ENCODE measurements at places on chromosomes 3 and 15.

DNA sequence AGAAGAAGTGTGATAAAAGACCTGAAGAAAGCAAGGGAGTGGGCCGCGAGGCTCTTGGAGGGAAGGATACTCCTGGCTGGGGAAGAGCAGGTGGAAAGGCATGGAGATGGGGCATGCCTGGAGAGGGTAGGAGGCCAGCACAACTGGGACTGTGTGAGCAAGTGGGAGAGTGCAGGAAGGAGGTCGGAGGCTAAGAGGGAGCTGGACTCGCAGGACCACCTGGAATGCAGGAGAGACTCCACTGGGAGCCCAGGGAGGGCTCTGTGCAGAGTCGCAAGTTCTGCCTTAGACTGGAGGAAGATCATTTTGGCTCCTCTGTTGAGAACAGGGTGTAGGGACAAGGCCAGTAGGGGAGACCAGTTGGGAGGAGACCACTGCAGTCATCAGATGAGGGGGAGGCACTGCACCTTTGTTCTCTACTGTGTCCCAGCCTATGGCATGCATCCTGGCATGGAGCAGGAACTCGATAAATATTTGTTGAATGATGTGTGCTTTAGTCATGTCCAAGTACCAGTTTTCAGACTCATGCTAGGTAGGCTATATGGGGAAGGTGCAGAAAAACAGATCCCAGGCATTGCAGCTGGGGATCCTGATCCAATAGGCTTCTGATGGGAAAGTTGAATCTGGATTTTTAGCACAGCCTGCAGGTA lies 13.7 kb downstream of the FAM107A start:
- no peak for DNase-seq

DNA sequence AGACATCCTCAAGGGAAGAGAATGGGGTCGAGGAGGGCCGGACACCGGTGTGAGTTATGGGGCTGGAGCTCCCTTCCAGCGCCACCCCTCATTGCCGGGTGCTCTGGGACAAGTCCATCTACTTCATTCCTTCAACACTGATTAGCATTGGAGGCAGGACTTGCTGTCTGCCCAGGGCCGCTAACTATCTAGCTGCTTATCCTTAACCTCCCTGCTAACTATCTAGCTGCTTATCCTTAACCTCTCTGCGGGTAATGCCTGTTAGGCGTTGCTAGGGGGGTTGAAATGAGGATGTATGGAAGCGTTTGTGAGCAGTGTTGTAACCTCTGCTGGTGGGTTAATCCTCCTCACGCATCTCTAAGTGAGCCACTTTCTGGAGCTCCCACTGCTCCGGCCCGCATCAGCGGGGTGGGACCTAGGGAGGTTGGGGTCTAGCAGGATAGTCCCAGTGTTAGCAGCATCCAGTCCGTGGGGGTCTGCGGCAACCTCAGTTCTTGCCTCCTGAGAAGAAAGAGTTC lies 10.9 kb upstream of the CHAC1 start:
- DNase-seq = no peak

DNA sequence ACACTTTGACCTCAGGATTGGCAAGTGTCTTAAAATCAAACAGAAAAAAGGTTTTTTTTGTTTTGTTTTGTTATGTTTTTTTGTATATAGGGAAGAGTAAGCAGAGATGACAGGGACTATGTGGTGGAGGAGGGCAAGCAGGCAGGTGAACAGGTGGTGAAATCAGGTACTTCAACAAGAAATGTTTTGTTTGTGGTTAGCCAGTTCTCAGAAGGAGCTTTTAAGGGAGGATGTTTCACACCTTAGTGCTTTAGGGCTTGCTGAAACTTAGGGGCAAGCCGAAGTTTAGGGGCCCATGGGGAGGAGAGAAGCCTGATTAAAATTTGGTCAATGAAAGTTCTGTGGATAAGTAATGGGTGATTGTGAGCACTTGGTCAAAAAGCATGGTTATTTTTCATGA lies 370.7 kb upstream of the SLCO3A1 start:
- DNase-seq = no peak

- DNase-seq = no peak
Measured at GRCh38 chr15:60392601-60392985, 5.2 kb downstream of the ANXA2 start.

- DNase-seq = no peak
Measured at GRCh38 chr3:111915905-111916304, 56.8 kb downstream of the PHLDB2 start.

GRCh38 chr3:110341047-110341446 lies 730.6 kb upstream of the NECTIN3 start:
- no peak for DNase-seq

DNA sequence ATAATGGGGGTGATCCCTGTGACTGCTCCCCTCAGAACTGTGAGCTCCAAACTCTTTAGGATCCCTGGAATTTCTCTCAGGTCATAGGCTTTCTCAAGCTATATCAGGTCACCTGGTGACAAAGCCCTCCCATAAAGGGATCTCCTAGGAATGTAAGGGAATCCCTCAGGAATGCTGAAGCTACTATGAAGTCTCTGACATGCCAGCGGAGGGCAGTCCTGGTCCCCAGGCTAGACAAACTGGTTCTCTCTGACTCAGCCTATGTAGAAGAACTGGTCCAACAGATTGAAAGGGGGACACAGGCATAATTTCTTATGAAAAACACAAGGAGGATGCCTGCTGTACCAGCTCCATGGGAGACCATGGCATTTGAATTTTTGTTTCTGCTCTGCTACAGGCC lies 6.7 kb downstream of the LPCAT4 start:
- no peak for DNase-seq

DNA sequence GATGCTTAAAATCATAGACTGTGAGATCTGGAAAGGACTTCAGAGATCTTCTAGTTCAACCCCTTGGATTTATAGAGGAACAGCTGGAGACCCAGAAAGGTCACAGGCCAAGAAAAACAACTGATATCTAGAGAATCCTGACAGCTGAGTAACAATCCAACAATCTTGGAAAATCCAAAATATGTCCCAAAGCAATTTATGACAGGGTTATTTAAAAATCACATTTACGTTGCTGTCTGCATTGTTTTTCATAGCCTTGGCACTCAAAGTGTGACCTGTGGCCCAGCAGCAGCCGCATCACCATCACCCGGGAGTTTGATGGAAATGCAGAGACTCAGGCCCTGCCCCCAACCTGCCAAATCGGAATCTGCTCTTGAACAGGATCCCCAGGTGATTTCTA lies 78.8 kb downstream of the FBN1 start:
- no peak for DNase-seq

DNA sequence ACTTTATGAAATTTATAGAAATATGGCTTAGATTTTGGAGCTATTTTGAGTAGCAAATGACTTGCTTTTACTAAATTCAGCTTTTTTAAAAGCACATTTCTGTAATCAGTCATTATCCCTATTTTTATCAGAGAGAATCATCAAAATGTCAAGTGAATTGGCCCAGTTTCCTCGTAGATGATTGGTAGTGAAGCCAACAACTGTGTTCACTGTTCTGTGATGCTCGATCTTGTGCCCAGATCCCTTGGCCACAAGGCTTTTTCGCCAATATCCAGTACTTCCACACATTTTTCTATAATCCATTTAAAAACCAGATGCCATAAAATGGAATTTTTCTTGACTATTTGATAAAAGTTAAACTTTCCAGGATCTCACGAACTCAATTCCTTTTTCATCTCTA lies 336.5 kb downstream of the ZNF385D start:
- DNase-seq = no peak

DNA sequence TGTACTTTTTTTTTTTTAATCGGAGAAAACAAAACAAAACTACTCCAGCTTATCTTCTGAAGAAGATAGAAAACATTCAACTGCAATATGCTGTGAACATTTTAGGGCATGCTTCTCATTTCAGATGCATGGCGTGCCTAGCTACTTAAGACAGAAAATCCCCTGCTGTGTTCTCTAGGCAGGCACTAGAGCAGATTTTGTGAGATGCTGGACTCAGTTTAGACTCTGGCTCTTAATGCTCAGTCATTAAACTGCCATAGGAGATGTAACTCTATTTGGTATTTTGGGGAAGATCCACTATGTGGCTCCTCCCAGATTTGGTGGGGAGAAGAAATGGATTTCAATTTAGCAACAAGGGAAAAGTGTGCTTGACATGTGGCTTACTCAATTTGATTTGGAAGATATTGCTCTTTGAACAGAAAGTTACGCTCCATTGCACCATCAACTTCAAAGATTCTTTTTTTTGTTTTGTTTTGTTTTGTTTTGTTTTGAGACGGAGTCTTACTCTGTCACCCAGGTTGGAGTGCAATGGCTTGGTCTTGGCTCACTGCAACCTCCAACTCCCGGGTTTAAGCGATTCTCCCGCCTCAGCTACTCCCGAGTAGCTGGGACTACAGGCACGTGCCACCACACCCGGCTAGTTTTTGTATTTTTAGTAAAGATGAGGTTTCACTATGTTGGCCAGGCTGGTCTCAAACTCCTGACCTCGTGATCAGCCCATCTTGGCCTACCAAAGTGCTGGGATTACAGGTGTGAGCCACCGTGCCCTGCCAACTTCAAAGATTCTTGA lies 62.0 kb upstream of the LEKR1 start:
- no peak for DNase-seq

DNA sequence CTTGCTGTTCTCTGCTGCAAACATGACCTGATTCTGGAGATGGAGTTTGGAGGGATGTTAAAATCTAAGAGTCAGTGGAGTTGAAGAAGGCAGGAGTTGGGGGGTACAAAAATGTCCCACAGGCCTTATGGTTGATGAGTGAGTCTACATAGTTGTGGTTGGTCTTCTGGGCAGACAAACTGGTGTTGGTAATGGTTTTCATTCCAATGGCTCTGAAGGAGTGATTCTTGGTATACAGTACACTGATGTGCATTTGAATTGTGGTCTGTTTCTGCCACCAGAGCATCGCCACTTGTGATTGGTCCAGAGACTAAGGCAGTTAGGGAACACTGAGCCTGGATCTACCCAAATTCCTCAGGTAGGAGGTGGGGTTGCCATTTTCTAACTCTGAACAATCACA lies 514.1 kb upstream of the CFAP20DC start:
- no peak for DNase-seq

- peak; percentile 5 for DNase-seq
Measured at GRCh38 chr3:149970716-149971402, at the start of gene PFN2. Gene PFN2 (minus strand): TSS chr3:149970895. CDS start chr3:149970856, 39 bp downstream.

- DNase-seq = no peak
Measured at GRCh38 chr3:18531662-18532061, 106.5 kb upstream of the SATB1 start.

DNA sequence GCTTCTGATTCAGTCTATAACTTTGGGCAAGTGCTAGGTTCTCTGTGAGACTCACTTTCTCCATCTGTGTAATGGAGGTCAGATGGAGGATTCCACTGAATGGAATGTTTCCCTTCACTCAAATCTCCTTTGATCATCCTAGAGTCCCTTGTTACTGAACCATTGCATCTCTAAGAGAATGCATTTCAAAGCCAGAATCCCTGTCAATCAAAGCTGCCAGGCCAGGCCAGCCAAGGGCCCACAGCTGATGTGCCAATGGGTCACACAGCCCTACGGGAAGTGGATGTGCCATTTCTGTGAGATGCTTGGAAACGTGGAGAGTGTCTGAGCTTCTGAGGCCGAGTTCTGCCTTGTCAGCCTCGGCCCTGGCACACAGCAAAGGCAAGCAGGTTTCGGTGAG lies 32.4 kb downstream of the SCN5A start:
- DNase-seq = no peak

- DNase-seq = no peak
Measured at GRCh38 chr15:38130740-38131498, 121.7 kb upstream of the SPRED1 start.

DNA sequence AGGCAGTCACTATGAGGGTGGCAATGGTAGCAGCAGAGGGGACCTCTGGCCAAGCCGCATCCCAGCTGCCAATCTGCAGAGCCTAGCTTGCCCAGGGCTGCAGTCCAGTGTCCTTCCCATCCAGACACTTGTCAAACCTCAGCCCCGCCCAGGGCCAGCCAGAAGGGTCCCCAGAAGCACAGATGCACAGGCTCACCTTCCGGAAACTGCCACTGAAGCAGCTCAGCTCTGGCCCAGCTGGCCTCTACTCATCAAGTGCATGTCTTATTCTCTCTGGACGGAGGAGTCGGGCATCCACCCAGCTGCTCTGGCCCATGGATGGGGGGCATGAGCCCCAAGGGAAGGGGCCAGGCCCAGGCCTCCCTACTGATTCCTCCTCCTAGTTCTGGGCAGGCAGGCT lies 69.2 kb downstream of the DNAJB8 start:
- no peak for DNase-seq

GRCh38 chr3:24341668-24342067 lies 153.0 kb downstream of the THRB start:
- no peak for DNase-seq

GRCh38 chr3:177333533-177334520 lies 136.5 kb upstream of the TBL1XR1 start:
- no peak for DNase-seq

GRCh38 chr3:15241341-15241740 lies 35.3 kb downstream of the CAPN7 start:
- DNase-seq = no peak

- DNase-seq = no peak
Measured at GRCh38 chr15:39127151-39127790, 453.6 kb upstream of the THBS1 start.

GRCh38 chr3:74066456-74066855 lies 441.7 kb upstream of the PDZRN3 start:
- no peak for DNase-seq

DNA sequence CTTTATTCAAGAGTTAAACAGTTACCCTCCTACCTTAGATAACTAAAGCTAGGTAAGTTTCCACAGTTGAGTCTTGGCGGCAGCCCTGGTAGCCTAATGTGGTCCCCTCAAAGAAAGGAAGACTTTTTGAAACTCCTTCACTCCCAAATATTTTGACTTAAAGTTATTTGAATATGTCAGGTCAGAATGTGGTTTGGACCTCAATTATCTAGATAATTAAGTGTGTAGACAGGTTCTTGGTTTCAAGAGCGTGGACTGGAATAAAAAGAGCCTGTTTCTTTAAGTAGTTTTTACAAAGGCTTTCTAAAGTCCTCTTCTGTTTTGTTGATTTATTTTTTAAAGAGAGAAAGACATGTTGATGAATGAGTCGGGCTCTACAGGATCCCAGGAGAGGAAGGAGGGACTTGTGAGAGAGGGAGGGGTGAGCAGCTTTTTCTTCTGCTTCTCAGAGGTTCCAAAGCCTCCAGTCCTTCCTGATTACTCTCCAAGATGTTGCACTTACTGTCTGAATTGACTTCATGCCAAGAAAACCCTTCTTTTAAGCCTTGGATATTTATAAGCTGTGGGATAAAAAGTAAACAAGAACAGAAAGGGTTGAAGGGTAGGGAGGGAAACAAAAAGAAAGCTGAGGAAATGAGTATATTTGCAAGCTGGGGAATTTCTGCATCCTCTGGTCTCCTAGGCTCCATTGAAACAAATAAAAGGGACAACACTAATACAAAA lies 457.4 kb downstream of the IGSF11 start:
- no peak for DNase-seq
